ENCODE measurements at places on chromosomes 11 and 22.

- no peak for DNase-seq
Observed at GRCh38 chr11:119754199-119754598, 25.2 kb upstream of the NECTIN1 start.

DNA sequence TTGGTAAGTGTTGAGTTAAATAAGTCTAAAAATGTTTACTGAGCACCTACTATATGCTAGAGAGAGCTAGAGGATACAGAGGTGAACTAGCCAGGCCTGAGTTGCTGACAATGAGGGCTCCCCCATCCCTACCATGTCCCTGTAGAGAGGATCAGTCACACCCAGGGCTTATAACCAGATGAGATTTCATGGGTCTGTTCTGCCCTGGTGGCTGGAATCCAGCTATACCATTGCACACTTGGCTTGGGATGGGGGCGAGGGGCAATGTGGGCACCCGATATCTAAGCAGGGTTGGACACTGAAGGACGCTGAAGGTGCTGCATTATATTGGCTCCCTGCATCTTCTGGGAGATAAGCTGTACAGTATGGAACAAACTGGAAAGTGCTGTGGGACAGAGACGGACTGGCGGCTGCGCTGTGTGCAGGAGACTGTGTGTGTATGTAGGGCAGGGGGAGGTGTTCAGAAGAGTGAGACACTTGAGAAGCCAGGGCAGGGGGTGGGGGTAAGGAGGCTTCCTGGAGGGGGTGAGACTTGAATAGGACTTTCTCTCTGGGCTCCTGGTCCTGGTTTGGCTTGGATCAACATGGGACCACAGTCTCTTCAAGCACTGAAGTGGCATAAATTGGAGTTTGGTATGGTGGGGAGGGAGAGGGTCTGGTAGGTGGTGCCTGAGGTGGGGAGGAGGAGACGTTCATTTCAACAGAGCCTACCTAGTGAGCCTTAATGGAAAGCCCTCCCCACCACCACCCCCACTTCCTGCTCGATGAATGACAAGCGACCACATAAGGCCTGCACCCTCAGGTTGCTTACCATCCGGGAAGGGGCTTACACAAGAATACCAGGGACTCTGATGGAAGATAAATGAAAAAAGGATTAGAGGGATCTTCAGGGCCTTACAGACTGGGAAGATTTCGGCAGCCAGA is 1.8 kb downstream of the CD82 start:
- DNase-seq = peak; percentile 56

- DNase-seq = no peak
Observed at GRCh38 chr11:30316237-30316636, 6.7 kb upstream of the ARL14EP start.

DNA sequence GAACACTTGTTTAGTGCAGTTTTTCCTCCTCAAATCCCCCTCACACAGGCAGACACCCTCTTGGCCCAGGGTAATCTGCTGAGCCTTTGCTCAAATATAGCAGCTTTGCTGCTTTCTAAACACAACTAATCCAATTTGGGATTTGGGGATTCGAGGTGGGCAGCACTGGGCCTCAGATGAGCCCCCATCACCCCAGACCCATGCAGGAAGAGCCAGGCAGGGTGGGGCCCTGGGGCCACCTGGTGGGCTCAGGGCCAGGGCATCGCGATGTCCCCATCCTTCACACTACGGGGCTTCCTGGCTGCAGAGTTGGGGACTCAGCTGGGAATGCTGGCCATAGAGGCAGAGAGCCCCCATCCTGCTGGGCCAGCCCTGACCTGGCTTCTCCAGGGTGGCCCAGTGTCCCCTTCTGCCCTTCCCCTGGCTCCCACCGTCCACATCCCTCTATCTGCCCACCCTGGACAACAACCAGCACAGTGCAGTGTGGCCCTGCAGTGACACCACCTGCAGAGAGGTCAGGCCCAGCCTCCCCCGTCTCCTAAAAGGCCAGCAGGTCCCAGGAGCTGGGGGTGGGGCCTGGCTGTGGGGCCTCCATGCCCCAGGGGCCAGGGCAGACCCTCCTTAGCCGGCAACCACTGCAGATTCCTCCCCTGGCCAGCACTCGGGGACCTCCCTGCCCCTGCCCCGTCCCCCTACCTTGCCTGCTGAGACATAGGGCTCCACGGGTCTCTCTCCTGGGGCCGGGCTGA is 56.6 kb upstream of the CCDC188 start:
- DNase-seq = no peak

DNA sequence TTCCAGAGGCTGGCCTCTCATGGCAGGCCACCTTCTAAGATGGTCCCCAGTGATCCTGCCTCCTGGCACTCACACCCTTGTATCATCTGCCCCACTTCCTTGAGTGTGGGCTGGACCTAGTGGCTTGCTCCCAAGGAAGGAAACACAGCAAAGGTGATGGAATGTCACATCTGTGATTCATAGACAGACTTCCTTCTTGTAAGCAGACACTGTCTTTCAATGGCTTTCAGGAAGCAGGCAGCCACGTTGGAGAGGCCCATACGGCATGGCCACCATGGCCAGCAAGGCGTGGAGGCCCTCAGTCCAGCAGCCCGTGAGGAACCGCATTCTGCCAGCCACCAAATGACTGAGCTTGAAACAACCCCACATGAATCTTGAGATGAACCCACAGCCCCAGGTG is 11.3 kb downstream of the LMO1 start:
- no peak for DNase-seq

DNA sequence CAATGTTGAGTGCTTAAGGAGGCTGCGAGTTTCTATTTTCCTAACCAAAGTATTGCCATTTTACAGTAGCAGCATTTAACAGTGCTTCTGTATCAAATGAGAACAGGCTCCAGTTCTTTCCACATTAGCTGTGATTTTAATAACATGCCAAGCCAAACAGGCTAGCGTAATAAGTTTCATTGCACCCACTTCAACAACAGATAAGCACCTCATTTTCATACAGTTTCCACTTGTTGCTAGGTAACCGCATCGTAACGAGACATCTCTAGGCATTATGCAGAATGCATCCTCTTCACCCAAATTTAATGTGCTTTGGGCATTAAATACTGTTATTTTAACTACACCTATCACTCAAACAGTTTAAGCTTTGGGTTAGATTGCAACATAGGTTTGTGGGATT is 79.0 kb downstream of the CADM1 start:
- no peak for DNase-seq
